Stimulated activated CD8-positive, alpha-beta memory T cell treated with anti-CD3 and anti-CD28 coated beads, Interleukin-4, amount 100 ng/mL, for 24 hours (primary cell): ENCODE measurements at places on chromosomes 3 and 15.

DNA sequence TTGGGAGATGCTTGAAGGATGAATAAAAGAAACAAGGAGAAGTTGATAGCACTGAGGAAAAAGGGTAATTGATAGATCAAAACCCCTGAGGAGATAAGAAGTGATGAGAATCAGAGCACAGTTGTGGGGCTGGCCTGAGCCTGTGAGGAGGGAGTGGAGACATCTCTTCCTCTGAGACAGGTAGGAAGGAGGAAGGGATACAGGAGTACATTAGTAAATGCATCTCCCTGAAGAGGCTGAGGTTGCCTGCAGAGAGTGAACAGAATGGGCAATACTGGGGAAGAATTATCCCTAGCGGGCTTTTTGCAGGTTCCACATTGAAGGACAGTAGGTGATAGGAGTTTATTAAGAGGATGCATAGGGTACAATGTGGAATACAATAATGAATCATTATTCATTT, 17.3 kb upstream of the SCAMP5 start:
- DNase-seq, result no peak

DNA sequence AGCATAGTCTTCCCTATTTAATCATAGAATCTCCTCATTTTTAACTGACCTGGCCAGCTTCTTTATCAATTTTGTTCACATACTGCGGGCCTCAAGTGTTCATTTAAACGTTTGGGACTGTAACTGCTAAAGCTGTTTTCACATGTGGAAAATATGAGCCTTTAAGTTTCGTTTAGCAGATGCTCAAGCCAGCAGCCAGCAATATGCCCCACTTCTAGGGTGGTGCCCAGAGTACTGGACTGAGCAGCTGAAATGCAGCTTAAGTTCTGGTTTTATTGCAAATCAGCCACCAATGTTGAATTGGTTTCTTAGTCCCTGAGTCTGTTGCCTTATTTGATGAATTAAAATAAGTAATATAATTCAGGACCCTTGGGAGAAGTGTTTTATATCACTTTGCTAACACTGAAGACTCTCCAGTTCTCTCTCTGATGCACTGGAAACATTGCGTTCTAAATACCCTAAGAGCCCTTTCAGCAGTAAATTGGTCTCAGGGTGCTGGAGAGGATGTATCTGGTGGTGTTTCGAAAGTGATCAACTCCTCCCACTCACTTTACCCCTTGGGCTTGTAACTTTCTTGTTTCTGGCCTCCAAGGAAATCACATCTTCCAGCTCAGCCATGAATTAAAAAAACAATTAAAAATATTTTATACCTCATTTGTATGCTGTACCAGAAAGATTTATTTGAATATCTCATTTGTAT, 61.7 kb downstream of the B3GALNT1 start:
- DNase-seq, result no peak

DNA sequence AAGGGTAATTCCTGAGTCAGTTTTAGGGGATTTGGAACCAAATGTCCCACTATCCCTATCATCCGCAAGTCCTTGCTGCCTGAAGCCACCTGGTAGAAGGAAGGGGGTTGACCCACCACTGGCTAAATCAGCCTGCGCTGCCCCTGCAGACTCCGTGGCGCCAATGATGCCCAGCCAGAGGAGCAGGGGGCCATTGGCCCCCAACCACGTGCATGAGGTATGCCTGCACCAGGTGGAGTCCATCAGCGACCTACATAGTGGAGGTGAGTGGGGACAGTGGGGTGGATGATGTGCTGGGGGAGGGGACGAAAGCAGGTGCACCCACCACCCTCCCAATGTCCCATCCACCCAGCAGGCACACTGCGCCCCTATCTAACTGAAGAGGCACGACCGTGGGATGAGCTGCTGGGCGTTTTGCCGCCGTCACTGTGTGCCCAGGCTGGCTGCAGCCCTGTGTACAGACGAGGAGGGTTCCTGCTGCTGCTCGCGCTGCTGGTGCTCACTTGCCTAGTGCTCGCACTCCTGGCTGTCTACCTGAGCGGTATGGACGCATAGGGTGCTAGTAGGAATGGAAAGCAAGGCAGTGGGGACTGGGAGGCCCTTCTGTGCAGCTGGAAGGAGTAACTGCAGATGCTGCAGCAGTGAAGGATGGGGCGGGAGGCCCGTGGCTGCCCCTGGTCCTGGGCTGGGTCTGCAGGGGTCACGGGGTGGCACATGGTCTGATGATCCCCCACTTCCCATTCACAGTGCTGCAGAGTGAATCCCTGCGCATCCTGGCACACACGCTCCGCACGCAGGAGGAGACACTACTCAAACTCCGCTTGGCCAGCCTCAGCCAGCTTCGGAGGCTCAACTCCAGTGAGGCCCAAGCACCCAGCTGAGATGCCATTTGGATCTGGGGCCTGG, 5.7 kb downstream of the IFRD2 start:
- DNase-seq, result no peak

DNA sequence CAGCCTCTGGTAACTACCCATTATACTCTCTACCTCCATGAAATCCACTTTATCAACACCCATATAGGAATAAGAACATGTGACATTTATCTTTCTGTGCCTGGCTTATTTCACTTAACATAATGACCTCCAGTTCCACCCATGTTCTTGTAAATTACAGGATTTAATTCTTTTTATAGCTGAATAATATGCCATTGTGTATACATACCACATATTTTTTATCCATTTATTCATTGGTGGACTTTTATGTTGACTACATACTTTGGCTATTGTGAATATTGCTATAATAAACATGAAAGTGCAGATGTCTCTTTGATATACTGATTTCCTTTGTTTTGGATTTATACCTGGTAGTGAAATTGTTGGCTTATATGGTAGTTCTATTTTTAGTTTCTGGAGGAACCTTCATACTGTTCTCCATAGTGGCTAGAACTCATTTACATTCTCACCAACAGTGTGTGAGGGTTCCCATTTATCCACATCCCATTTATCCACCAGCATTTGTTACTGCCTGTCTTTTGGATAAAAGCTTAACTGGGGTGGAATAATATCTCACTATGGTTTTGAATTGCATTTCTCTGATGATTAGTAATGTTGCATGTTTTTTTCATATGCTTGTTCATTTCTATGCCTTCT, 473.4 kb downstream of the TBL1XR1 start:
- DNase-seq, result no peak

GRCh38 chr15:96160269-96160668, 170.2 kb upstream of the NR2F2 start:
- no peak for DNase-seq

DNA sequence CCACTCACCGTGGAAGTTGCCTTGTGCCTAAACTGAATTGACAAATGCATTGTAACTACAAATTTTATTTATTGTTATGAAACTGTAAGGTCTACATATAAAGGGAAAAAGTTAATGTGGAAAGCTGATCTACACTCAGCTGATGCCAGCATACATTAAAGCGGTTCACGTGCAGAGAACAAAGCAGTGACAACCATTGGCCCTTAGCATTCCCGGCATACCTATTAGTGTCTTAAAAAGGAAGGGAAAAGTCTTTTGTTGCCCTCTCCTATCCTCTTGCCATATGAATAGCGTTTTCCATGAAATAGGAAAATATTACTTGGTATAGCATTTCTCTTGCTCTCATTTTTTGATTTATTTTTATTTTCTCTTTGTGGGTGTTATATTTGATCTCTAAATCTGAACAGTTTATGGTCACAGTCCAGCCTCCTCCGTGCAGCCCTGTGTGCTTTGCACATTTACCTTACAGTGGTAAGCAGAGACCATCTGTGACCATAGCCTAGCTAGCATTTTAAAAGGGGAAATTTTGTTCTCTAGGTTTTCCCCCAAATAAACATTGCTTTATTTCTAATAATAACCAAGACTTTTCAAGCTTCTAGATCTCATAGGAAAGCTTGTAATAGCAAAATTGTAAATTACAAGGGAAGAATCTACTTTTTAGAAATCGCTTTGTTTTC, 89.7 kb upstream of the CGNL1 start:
- DNase-seq, result no peak

DNA sequence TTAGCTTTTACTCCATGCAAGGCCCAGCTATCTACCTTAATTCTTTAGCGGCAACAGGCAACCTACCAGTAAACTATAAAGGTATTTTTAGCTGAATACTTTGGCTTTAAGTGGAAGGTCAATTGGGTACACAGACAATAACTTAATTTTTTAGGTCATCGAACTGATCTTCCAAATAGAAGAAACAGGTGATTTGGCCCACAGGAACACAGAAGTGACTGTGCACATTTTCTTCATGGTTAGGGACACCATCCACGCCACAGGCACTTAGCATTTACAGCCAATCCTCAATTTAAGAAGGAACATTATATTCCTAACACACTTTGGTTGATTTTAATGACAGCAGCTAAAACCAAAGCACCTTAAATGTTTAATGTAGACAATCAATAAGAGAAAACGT, 1.9 kb downstream of the ARPP19 start:
- DNase-seq, result no peak

DNA sequence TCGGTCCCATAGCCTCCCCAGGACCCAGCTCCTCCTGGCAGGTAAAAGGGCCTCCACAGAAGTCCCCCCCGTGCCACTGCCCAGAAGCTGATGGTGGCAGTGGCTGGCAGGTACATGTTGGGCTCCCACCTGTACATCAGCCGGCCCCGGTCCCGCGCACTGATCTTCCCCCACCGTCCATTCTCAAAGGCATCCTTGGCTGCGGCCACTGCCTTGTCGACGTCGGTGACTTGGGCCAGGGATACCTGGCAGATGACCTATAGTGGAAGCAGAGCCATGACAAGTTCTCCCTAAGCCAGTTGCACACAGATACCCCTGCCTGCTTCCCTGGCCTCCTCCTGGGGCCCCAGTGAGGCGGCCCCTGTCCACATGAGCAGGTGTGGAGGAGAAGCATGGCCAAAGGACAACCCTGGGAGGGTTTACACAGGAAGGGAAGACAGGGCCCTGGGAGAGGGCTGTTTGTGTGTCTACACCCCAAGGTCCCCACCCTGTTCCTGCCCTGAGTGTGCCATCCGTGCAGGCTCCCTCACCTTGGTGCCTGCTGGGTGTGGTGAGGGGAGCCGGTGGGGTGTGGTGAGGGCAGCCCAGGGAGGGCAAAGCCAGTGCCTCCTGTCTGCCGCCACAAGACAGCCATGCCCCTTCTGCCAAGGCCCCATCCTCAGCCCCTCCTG, 44.8 kb downstream of the ALDH1L1 start:
- DNase-seq, result no peak

- no peak for DNase-seq
Observed at GRCh38 chr15:68488966-68489365, 57.0 kb upstream of the ITGA11 start.

- no peak for DNase-seq
Observed at GRCh38 chr3:123149525-123149924, 52.2 kb upstream of the SEC22A start.

DNA sequence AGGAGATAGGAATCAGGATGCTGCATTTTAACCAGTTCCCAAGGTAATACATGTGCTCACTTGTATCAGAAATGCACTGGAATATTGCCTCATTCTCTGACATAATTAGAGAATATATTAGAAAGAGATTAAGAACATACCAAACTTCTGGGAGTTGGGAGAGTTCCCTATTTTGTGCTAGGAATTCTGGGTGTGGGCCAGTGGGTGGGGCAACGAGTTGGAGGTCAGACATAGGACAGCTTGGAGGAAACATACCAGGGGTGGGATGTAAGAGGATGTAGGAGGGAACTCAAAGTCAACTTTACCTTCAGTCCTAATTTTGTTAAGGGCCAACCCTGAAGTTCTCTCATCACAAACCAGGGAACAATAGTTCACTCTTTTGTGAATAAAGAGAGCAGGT, 83.6 kb downstream of the SLC7A14 start:
- no peak for DNase-seq

DNA sequence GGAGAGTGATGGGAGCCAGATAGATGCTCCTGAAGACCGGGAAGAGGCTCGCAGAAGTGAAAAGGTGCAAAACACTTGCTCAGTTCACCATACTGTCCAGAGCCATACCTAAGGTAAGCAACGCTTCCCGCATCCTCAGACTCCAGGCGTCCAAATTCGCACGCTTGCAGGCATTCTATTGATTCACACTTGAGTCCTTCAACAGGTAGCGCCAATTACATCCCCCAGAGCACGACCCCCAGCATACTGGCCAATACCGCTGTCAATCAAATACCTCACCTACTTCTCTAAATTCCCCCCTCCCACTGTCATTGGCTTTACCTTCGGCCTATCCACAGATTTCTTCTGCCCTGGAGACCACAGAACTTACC, 361 bp upstream of the STXBP5L start:
- no peak for DNase-seq

GRCh38 chr15:52523647-52524046, 5.0 kb downstream of the MYO5A start:
- DNase-seq, result no peak

- DNase-seq, result no peak
Observed at GRCh38 chr3:29319262-29319661, 38.4 kb downstream of the RBMS3 start.

- no peak for DNase-seq
Observed at GRCh38 chr3:65938676-65939075, 100.0 kb downstream of the MAGI1 start.

- DNase-seq, result no peak
Observed at GRCh38 chr3:152196782-152197181, 71.9 kb upstream of the MBNL1 start.

DNA sequence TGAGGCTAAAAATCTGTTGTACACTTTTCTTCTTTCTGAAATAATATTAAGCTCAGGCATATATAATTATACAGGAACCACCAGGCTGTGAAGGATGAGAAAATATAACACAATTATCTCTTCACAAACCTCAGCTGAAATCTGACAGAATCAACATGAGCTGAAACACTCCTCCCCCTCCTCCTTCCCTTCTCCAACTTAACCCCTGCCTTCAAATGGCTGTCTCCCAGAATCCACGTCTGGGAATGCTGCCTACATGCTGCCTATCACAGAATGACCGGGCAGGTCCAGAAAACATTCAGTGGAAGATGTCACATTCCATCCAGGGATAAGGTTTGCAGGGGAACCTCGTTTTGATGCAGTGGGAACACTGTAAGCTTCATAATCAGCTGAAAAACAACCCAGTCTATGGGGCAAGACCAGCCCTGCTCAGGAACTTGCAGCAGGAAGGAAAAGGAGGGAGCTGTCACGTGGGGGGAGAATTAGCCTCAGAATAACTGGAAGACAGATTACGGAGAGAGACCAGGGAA, 44.0 kb upstream of the SEMA6D start:
- no peak for DNase-seq

DNA sequence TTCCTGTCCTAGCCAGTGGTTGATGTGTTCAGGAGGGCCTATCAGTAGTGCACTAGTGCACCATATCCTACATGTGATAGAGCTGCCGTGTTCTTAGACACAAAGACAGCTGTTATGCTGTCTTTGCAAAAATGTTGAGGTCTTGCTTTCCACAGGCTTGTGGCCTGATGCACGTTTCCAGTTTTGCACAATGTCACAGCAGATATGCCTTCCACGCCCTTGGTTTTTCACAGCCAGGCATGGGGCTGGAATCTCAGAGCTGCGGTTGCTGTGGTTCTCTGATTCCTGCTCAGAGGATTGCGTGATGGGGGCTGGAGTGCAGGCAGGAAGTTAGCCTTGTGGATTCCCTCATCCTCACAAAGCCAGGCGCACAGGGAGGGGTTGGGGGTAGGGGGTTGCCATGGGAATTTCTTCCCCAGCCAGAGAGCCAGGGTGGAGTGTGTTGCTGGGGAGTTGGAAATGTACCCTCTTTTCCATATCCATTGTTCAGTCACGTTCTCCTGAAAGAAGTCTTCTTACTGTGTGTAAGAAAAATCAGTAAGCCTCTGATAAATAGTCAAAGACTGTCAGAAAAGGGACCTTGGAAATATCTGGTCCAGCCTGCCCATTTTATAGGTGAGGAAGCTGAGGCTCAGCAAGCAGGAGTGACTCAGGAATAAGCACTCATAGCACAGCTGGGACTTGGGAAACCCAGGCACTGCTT, 79.4 kb downstream of the SMAD3 start:
- no peak for DNase-seq

- DNase-seq, result no peak
Observed at GRCh38 chr3:189587664-189588040, 43.5 kb upstream of the TP63 start.
